ENCODE measurements at places on chromosomes 2 and 18.
A peak's percentile ranks its signal among the peaks of the same experiment; 100 is the strongest.

DNA sequence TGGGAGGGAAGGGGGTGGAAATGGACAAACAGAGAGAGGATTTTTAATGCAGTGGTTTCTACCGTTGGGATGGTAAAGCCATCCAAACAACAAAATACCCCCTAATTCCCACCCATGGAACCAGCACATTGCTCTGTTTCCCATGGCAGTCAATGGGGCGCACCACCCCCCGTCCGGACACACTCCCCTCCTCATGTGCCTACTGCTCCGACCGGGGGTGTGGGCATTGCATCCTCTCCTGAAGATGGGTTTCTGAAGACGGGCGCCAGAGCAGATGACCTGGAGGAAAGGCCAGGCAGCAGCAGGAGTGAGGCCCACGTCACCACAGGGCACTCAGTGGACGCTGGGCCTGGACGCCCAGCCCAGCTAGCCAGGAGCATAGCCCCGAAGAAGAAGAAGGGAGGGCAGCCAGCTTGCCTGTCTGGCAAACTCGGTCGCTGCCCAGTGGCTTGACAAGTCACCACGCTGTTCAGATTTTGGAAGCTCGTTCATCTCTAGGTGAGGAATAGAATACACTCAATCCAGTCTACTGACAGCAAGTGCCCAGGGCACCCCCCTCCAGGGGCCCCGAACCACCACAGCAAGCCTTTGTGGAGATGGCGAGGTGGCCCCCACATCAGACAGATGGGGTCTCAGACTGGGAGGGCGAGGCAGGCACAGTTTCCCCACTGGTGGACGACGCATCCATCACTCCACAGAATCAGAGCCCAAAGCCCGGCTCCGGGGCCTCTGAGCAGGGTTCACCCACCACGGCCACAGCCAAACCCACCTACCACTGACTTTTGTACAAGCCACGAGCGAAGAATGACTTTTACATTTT is 296.2 kb upstream of the SALL3 start:
- DNase-seq = no peak

GRCh38 chr2:149994057-149994728 is 406.6 kb upstream of the MMADHC start:
- DNase-seq = peak; percentile 63

DNA sequence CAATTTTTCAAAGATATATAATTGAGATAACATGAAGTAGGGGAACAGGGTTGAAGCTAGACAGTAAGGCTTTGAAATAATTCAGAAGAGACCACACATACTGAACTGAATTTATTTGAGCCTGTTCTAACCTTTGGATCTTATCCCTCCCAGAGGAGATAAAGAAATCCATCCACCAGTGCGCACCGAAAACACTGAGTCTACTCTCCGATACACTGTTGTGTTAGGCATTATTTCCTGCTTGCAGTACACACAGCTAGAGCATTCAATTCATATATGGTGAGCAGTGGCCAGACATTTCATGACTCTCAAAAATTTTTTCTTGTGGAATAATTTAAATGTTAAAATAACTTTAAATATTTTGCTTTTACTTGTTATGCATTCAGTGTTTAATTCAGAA is 342.7 kb downstream of the GPD2 start:
- no peak for DNase-seq

DNA sequence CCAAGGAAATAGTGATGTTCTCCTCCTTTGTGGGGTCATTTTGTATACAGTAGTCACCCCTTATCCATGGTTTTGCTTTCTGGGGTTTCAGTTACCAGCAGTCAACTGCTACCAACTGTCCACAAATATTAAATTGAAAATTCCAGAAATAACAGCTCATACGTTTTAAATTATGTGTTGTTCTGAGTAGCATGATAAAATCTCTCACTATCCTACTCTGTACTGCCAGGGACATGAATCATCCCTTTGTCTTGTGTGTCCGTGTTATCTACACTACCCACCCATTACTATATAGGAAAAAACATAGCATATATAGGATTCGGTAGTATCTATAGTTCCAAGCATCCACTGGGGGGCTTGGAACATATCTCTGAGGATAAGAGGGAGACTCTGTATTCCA is 120.9 kb upstream of the DCC start:
- no peak for DNase-seq

- no peak for DNase-seq
These were observed 3.8 kb downstream of the AFG3L2 start for GRCh38 chr18:12373116-12373770.

- peak; percentile 4 for DNase-seq
These were observed 125.5 kb upstream of the REV1 start for GRCh38 chr2:99615247-99615771.

- no peak for DNase-seq
These were observed 156.0 kb downstream of the ACOXL start for GRCh38 chr2:110888411-110888810.

DNA sequence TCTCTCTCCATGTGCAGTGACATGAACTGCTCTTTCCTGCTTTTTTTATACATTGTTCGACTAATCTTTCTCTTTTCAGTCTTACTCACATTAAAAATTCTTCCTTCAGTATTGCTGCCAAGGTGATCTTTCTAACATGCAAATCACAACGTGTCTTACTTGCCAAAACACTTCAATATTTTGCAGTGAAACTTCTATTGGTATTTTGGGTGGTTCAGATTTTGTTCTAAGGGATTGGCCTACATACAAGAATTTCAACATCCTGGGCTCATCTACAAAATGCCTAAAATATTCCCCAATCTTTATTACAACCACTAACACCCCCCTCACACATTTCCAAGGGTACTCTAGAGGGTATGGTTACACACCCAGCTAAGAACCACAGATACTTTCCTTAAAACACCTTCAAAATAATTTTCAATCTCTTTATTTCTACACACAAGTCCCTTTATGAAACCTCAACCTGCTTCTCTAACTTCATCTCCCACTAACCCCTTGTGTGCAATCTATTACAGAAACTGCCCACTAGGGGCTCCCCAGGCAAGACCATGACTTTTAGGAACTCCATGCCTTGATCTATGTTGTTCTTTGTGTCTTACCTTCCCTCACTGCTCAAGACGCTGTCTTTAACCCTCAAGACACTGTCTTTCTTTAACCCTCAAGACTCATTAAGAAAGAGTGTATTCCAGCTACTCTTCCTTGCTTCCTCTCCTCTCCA is 50.9 kb downstream of the COL3A1 start:
- DNase-seq = no peak

Data from NCI-H1417 (cell line).